ENCODE measurements at places on chromosomes 1 and 21.

DNA sequence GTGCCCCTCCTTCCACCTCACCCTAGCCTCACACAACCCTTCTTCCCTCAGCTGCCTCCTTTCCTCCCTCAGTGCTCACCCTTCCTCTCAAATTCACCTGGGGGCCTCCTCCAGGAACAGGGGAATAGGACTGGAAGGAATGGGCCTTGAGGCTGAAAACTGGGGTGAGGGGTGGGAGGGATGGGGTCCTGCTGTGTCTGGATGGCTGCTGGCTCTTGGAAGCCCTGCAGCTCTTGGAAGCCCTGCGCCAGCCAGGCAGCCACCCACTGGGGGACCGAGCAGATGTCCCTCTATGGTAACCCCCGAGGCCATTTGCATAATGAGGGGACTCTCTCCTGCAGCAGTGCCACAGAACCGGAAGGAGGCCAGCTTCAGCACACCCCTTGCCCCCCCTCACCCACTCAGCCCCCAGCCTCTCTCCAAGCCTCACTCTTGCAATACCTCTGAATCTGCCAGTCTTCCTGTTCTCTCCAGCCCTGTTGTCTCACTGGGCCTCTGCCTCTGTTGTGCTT lies 85.2 kb downstream of the KIRREL1 start:
- no peak for DNase-seq

- DNase-seq: no peak
Observed at GRCh38 chr1:178004926-178005391, 35.1 kb upstream of the SEC16B start.

DNA sequence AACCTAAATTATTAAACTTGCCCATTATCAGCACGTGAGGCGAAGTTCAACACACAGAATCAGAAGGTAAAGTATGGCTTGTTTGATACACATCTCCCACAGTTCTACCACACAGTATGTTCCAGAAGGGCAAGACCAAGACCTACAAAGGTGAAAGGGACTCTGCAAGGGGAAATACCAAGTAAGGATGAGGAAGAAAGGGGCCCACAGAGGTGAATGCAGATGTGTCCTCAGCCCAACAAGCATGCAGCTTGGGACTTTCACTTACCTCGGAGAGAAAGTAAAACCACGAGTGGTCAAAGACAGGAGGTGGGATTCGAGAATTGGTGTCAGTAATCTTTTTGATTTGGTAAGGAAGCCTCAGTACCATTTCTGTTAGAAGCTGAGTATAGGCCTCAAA lies 85.8 kb downstream of the UBR4 start:
- no peak for DNase-seq

DNA sequence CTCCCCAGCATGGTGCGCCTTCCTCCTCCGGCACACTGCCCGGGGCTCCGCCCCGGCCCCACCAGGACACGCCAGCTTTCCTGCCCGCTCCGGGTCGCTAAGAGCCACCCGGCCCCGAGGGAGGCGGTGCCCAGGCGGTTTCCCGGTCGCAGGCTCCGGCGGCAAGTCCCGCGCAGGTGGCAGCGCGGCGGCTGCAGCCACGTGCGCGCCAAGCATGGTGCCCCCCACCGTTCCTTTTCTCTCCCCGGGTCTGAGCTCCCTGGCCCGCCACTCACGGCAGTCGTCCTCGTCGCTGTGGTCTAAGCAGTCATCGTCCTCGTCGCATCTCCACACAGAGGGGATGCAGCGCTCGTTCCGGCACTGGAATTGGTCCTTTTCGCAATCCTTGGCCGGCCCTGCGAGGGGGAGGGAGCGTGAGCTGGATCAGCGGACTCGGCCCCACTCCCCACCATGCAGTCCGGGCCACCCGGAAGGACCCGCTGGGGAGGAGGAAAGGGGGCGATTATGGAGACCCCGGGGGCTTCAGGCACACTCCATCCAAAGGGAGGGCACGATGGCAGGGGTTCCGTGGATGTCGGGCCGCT lies 1.2 kb downstream of the LRP8 start:
- DNase-seq: peak; percentile 69

DNA sequence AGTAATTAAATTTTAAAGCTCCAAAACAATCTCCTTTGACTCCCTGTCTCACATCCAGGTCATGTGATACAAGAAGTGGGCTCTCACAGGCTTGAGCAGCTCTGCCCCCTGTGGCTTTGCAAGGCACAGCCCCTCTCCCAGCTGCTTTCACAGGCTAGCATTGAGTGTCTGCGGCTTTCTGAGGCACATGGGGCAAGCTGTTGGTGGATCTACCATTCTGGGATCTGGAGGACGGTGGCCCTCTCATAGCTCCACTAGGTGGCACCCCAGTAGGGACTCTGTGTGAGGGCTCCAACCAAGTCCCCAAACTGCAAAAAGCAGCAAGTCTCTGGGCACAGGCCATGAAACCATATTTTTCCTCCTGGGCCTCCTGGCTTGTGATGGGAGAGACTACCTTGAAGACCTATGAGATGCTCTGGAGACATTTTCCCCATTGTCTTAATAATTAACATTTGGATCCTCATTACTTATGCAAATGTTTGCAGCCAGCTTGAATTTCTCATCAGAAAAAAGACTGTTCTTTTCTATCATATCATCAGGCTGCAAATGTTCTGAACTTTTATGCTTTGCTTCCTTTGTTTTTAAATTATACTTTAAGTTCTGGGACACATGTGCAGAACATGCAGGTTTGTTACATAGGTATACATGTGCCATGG lies 554.1 kb upstream of the OLFM3 start:
- DNase-seq: peak; percentile 78
